NCI-H146 (cell line): ENCODE measurements at places on chromosomes 12 and 14.
A peak's percentile ranks its signal among the peaks of the same experiment; 100 is the strongest.

- DNase-seq, result no peak
Measured at GRCh38 chr14:69838881-69839416, 40.3 kb upstream of the SMOC1 start.

- DNase-seq, result no peak
Measured at GRCh38 chr12:100229876-100230275, 29.3 kb downstream of the ACTR6 start.

DNA sequence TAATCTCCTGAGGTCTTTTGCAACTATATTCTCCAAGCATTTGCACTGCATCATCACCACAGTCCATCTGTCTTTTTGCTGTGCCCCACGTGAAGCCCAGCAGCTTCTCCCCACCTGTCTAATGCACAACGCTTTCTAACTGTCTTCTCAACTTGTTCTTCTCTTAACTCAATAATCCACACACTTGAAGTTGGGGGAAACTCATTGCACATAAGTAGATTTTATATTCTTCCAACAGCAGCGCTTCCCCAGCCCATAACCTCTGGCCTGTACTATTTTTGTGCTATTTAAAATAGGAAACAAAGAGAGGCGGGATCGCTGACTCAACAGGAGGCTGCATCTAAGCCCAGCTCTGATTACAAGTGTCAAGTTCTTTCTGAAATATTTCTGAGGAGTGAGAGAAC lies 226.7 kb downstream of the GXYLT1 start:
- peak; percentile 74 for DNase-seq

- DNase-seq, result no peak
Measured at GRCh38 chr12:79309039-79309438, 381.7 kb downstream of the PAWR start.

GRCh38 chr12:13130981-13131380 lies 27.5 kb upstream of the GSG1 start:
- no peak for DNase-seq

DNA sequence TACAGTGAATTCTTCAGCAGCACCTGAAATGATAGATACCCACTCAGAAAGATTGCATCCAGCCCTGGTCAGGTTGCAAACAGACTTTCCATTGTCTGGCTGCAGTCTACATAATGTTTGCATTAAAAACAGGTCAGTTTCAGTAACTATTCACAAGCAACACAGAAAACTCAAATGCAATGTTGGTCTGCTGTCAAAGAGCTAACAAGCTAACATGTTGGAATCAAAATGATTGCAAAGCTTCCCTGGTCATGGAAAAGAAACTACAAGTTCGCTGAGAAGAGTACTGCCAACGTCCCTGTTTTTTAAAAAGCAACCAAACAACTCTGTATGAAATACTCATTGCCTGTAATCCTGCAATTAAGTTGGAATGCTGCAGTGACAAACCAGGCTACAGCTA lies 374.7 kb downstream of the ADAMTS20 start:
- DNase-seq, result no peak

- no peak for DNase-seq
Measured at GRCh38 chr12:108985750-108986149, 35.1 kb downstream of the SVOP start.

GRCh38 chr14:74599946-74600345 lies 12.1 kb downstream of the LTBP2 start:
- DNase-seq, result no peak

DNA sequence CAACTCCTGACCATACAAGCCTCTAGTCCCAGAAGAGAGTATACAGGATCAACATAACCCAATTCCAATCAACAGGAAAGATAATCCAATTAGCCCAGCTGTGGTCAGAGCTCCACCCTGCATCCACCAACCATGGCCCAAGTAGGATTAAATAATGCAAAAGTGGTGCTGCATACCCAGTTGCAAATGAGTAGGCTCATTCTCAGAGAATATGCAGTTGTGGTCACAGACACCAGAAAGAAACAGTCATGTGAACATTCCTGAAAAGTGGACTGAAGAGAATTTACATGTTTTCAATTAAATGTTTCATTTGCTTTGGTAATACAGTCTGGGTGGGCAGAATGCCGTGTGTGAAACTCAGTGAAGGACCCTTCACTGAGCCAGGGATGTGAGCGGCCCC lies 167.2 kb upstream of the BMP4 start:
- no peak for DNase-seq

GRCh38 chr14:98614741-98615140 lies 657.3 kb downstream of the BCL11B start:
- no peak for DNase-seq

GRCh38 chr12:45298721-45299692 lies 83.1 kb downstream of the ANO6 start:
- no peak for DNase-seq

DNA sequence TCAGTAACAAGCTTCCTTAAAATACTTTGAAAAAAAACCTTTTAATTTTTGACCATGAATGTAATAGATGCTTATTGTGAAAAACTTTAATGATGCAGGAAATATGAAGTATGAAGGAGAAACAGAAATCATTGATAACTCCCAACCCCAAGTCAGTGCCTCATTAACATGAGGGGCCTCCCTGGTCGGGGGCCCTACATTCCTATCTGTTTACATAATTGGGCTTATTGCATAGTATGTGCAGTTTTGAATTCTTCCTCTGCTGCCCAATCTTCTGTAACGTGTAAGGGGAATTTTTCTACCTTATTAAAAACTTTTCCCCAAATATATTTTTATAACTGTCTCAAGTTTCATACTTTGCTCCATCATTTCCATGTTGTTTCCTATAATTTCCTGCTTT lies 63.0 kb downstream of the SLC25A47 start:
- DNase-seq, result no peak

GRCh38 chr12:8947737-8948136 lies 1.7 kb downstream of the M6PR start:
- no peak for DNase-seq

DNA sequence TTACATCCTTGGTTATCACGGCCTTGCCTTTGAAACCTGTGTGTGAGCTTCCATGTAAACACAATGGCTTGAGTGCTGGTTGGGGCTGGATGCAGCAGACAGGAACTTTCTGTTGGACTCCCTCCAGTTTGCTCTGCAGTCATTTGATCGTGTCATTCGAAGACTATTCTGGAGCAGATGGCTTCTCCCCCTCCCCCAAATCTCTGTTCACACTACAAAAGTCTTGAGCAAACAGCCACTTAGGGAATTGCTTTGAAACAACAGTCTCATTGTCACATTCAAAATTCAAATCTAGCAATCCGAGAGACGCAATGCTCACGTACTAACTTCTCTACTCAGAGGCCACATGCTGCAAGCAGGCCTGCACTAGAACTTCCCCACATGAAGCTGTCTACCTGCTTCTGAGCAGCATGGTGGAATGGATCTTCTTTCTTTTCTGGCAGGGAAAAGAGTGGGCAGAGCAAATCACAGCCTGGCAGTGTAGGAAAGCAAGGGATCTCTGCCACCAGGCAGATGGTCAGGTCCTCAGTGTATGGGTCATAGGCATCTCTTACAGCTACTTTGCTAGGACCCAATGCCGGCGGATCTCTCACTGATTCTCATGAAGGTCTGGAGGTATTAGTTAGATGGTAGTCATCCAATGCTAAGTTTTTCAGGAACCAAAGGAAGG lies 214.2 kb downstream of the PPM1H start:
- peak; percentile 4 for DNase-seq

- no peak for DNase-seq
Measured at GRCh38 chr14:73333031-73333430, 95.7 kb downstream of the PAPLN start.

DNA sequence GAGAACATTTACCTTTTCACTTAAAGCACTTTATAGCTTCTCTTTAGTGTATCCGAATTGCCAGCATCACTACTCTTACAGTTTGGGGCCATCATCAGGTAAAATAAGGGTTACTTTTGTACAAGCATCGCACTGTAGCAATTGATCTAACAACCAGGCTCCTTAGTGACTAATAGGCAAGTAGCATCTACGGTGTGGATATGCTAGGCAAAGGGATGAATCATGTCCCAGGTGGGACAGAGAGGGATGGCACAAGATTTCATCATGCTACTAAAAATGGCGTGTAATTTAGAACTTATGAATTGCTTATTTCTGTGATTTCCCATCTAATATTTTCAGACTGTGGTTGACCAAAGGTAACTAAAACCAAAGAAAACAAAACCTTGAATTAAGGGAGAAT lies 582.3 kb downstream of the KCNH5 start:
- DNase-seq, result no peak

DNA sequence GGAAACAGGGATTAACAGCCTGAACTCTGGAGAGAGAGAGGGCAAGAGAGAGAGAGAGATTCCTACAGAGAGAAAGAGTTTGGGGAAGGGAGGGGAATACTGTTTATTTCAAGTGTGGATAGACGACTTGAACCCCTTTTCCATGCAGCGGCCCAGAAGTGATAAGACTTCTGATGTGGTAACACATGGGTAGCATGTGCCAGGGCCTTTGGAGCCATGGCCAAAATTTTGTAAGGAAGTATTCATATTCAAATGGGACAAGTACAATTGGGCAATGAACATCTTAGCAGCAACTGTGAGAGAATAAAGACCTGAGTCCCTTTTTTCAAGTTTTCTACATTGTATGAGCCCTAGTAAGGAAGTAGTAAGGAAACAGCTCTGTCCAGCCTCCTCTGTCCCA lies 42.4 kb upstream of the CCDC196 start:
- no peak for DNase-seq

DNA sequence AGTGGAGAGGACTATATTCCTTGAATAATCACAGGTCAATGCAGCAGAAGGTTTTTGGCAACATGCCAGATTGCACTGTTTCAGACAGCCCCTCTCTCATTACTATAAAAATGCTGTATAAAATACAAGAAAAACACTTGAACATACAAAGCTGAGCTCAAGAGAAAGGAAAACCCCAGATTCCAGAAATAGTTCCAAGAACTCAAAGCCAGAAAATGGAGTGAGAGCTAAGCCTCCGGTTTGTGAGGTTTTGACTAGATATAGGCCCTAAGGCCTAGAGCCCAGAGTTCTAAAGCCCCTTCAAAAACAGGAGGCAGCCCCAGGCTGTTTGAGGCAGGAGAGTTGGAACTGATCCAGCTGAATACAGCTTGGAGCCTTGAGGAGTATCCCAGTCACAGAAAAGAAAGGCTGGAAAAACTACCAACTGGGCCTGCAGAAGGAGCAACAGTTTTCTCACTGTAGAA lies 29.4 kb upstream of the ACTN1 start:
- no peak for DNase-seq

GRCh38 chr14:92340931-92341330 lies 18.0 kb downstream of the SLC24A4 start:
- DNase-seq, result no peak

DNA sequence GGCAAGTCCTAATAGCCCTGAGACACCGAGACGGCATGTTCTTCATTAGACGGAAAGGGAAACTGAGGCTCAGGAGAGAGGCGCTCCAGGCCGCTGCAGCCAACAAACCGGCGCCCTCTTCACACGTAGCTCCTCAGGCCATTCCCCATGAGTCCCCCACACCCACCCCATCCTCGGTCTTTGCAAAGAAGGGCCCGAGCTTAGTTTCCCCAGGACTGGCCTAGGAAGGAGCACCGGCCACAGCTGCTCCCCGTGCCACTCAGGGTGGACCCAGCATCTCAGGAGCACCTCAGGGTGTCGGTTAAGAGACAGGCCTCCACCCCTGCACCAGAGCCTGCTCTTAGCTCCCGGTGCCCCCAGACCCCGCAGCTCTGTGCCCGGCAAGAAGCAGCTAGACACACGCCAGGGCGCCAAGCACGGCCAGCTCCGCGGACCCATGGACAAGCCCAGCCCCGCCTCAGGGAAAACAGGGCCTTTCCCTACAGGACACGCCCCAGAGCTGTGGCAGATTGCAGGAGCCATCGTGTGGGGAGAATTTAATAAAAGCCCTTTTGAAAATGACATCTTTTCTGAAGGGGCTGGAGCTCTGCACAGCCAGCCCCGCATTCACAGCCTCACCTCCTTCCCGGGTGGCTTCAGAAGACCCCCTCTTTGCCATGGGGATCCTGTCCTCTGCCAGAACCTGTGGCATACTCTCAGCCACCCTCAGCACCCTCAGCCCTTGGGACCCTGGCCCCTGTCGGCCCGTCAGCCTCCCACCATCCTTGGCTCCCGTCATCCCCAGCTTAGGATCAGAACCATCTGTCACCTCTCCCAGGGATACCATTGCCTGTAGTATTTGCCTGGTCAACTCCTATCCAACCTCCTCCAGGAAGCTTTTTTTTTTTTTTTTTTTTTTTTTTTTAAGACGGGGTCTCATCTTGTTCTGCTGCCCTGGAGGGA lies 59.7 kb downstream of the LGMN start:
- no peak for DNase-seq

DNA sequence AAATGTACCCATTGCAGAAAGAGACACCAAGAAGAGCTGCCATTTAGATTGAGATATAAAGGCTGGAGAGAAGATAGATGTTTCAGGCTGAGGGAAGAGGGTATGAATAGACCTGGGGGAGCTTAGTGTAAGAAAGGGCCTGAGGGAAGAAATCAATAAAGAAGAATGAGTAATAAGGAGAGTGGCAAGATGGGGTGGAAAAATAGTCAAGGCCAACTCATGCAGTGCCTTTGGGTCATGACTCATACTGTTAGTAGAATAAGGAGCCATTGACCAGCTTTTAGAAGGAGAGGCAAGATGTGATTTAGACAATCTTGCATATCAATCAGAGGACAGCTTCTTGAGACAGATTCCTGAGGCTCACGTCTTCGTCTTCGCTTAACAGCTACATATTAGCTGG lies 287.5 kb downstream of the DUSP6 start:
- DNase-seq, result no peak

DNA sequence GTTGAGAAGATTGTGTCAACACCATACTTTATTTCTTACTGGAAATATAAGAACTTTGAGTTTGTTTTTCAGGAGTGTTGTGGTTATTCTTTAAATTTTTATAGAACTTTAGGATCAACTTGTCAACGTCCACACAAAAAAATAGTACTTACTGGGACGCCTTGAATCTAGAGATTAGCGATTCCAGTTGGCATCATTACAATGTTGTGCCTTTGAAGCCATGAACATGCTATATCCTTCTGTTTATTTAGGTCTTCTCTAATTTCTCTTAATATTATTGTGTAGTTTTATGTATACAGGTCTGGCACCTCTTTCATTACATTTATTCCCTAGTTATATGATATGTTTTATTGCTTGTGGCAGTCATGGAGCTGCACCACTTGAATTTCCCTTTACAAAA lies 320.8 kb upstream of the CCDC196 start:
- no peak for DNase-seq

DNA sequence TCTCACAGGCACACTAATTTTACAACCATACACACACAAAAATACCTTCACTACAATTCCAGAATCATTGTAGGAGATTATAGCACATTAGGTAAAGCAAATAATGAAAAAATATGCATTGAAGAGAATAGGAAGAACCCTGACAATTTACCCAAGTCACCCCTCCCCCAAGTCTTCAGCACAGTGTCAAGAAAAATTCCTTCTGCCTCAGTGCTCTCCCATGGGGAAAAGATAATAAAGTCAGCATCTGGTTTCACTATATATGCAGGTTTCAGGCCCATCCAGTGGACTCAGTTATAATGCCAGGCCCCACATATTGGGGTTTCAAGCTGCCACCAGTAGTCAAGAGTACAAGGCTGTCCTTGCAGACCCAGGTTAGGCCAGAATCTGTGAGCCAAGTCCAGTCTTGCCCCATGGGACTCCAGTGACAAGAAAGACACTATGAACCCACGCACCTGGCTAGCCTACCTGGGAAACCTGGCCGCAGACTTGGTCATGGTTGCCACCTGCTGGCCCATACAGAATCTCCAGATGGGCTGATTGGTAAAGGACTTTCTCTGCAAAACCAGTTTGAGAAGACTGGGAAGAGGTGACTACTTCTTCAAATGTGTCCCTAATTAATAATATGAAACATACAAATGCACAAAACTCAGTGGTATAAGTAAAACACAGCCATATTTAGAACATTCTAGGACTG lies 398.6 kb upstream of the FLRT2 start:
- peak; percentile 55 for DNase-seq

GRCh38 chr14:105883066-105884005 lies 357.0 kb downstream of the TMEM121 start:
- DNase-seq, result no peak
